ENCODE measurements at places on chromosomes 1 and 21.

GRCh38 chr1:239833723-239834122 is 258.0 kb upstream of the FMN2 start:
- no peaks in the 10 kb centered on the region for H3K27me3 ChIP-seq
- no peaks in the 10 kb centered on the region for H3K4me1 ChIP-seq
- H3K27ac ChIP-seq = no peak overlapping the region

DNA sequence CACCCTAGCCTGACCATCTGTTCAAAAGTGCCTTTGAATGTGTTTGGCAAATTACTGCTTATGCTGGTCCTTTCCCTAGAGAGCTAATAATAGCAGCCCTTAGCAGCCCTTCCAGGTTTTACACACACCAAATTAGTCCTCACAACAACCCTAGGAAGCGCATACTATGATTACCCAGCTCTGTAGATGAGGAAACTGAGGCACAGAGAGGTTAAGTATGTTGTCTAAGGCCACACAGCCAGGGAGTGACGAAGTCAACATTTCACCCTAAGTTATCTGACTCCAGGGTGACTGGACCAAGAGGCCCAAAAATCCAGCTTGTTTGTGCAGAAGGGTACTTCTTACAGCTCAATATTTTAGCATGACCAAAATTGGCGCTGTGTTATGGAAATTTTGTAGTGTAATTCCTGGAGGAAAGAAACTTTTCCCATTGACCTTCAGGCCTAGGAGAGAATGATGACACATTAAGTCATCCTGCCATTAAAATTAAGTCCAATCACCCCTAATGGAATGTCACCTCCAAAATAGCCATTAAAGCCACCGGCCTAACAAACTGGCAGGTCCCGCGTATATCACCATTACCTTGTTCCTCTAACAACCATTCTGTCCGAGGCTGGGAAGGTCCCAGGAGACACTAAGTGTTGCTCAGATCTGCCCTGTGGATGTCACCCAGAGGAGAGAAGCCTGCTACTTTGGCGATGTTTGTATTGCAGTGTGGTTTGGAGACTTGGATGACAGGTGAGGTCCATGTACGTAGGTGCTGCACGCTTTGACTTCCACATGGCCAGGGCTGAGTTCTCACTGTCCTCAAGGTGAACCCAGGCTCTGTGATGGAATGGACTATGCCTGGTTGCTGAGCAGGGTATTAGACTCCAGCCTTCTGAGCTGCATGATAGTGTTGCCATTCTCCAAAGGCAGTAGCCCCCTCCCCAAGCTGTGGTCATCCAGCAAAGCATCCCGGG is 258.3 kb downstream of the TOMM20 start:
- H3K27me3 ChIP-seq = no peaks in the 10 kb centered on the region
- DNase-seq = no peak
- no peak overlapping the region for H3K27ac ChIP-seq
- no peaks in the 10 kb centered on the region for H3K36me3 ChIP-seq
- H3K4me3 ChIP-seq = no peak overlapping the region
- no peaks in the 10 kb centered on the region for H3K4me1 ChIP-seq

DNA sequence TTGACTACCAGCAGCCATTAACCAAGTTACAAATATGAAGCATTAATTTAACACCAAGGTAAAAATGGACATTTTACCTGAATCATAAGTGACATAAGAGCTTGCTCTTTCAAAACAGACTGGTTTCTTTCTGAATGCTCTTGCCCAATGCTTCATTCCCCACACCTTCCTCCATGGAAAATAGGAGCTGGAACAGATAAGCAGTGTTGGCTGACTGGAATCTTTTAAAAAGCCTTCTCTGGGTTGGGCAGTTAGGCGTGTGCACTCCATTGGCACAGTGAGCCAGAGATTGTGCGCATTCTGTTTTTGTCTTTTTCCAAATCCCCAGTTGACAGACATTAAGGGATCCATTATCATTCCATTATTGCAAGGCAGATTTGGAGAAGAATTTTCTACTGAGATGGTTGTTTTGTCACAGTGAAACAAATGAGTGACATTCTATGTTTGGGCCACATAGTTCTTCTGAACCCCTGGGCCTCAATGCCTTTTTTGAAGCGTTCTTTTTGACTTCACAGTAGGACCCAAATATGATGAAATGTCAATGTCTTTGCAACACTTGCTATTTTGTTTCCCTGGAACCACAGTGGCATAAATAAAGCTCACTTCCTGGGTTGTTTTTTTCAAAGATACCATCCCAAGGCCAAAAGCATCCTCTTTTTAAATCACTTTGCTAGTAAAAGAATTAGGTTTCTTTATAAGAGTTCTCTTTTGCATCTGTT is 32.3 kb downstream of the LRRC8B start:
- H3K27me3 ChIP-seq = no peaks in the 10 kb centered on the region
- H3K36me3 ChIP-seq = no peaks in the 10 kb centered on the region
- no peak for DNase-seq
- no peak overlapping the region for H3K4me3 ChIP-seq
- peaks cover 7% of the 10 kb centered on the region for H3K4me1 ChIP-seq
- peak overlapping the region; percentile 0 for H3K27ac ChIP-seq

GRCh38 chr1:87121711-87122163 is 206.9 kb upstream of the LMO4 start:
- no peaks in the 10 kb centered on the region for H3K27me3 ChIP-seq
- H3K4me1 ChIP-seq = no peaks in the 10 kb centered on the region
- H3K36me3 ChIP-seq = no peaks in the 10 kb centered on the region
- no peak overlapping the region for H3K4me3 ChIP-seq
- no peak for DNase-seq
- no peak overlapping the region for H3K27ac ChIP-seq

- DNase-seq = no peak
- H3K27ac ChIP-seq = no peak overlapping the region
- H3K4me3 ChIP-seq = no peak overlapping the region
- H3K27me3 ChIP-seq = no peaks in the 10 kb centered on the region
- no peaks in the 10 kb centered on the region for H3K4me1 ChIP-seq
Measured at GRCh38 chr1:112265931-112266330, 130.1 kb upstream of the CTTNBP2NL start.

DNA sequence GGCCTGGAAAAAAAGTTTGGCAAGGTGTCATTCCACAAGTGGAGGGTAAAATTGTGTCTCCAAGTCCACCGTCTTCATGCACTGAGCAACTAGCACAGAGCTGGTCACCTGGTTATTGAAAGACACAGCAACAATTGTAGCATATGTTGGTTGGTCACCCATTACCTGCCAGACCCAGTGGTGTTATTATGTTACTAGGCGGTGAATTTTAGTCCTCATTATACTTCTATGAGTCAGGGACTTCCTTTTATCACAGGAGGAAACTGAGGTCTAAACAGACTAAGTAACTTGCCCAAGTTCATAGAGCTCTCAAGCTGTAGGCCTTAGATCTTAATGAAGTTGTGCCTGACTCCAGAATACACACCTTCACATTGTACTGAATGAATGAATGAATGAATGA is 94.9 kb upstream of the VANGL1 start:
- H3K27me3 ChIP-seq = no peaks in the 10 kb centered on the region
- no peaks in the 10 kb centered on the region for H3K36me3 ChIP-seq
- H3K27ac ChIP-seq = no peak overlapping the region
- no peak for DNase-seq
- H3K4me1 ChIP-seq = no peaks in the 10 kb centered on the region

DNA sequence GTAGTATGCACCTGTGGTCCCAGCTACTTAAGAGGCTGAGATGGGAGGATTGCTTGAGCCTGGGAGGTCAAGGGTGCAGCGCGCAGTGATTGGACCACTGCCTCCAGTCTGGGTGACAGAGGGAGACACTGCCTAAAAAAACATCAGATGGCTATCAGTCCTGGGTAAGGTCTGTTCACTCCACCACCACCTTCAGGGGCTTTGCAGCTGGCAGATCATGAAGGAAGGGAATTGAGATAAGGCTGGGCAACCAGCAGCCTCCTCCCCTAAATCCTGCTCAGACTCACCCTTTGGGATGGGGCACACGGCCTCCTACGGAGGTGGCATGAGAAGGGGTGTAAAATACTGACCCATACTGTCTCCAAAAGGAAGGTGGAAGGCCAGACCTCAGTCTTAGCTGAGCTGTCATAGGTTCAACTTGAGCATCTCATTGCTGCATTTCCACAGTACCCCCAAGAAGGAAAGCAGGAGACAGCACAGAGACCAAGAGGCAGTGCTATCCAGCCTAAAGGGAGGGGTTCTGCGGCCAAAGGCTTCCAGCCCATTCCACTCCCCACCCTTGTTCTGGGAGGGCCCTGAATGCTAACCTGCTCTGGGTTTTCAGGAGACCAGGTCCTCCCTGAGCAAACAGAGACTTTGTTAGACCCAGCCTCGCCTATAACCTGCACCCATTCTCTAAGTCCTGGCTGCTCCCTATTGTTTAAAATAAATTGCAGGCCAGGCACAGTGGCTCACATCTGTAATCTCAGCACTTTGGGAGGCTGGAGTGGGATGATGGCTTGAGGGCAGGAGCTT is 13.7 kb downstream of the SLC45A3 start:
- H3K27me3 ChIP-seq = no peaks in the 10 kb centered on the region
- no peak for DNase-seq
- H3K4me3 ChIP-seq = no peak overlapping the region
- H3K27ac ChIP-seq = peak overlapping the region; percentile 31
- H3K36me3 ChIP-seq = no peaks in the 10 kb centered on the region
- peaks cover 31% of the 10 kb centered on the region for H3K4me1 ChIP-seq

DNA sequence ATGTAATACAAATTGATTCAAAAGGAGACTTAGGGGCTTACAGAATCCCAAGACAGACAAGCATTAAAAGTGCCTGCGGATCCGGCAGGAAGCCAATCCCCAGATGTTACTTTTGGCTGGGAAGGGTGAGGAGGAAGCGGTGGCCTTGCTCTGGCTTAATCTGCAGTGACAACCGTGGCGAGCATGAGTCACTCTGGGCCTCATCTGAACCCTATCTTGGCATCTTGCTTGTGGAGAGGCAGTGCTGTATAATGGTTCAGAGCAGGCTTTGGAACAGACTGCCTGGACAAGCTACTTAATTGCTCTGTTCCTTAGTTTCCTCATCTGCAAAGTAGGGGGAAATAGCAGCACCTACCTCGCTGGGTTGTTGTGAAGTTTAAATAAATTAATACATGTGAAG is 74.1 kb downstream of the XCL2 start:
- H3K27me3 ChIP-seq = no peaks in the 10 kb centered on the region
- peaks cover 18% of the 10 kb centered on the region for H3K4me1 ChIP-seq
- no peak overlapping the region for H3K27ac ChIP-seq
- no peak for DNase-seq
- H3K4me3 ChIP-seq = no peak overlapping the region
- H3K36me3 ChIP-seq = no peaks in the 10 kb centered on the region

DNA sequence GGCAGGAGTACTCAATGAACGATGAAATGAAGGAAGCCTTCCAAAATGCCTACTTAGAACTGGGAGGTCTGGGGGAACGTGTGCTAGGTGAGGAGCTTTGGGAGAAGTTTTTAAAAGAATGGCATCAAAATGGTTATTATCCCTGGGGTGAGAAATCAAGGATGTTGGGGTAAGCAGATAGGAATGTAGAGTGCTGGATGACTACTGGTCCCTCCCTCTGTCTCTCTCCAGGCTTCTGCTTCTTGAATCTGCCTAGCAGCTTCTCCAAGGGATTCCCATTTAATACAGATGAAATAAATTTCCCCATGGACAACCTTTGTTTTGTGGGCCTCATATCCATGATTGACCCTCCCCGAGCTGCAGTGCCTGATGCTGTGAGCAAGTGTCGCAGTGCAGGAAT is 19.0 kb upstream of the CASQ1 start:
- H3K4me3 ChIP-seq = no peak overlapping the region
- no peaks in the 10 kb centered on the region for H3K36me3 ChIP-seq
- H3K4me1 ChIP-seq = no peaks in the 10 kb centered on the region

DNA sequence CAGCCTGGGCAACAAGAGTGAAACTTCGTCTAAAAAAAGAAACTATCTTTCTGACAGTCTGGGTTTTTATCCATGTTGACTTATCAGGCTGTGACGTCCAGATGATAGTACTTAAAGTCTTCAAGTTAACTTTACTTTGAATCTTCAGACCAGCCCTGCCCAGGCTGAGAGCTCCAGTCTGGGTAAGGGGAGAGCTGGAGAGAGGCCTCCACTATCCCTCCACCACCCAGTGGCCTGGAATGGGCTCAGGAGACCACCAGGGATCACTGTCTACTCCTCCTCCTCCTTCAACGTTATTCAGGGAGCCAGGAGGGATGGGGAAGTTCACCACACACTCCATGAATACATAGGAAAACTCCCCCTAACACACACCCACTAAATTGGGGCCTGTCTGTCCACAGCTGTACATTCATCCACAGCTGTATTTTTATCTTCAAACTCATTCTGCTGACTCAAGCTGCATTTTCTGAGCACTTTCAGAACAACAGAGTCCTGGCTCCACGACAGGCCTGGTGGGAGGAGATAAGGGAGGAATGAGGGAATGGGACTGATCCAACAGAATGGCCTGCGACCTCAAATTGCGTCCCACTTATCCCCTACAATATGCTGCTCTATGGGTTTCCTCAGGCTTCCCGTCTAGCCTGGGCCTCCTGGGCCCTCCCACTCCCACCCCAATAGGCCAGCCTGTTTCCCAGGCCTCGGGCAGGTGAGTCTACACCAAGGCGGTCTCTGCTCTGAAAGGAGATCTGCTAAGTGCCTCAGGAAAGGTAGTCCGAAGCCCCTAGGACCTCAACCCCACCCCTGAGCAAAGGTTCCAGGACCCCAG is 1.8 kb downstream of the SLC45A3 start:
- no peaks in the 10 kb centered on the region for H3K36me3 ChIP-seq
- H3K27ac ChIP-seq = peak overlapping the region; percentile 81
- no peak for DNase-seq
- peaks cover 15% of the 10 kb centered on the region for H3K4me1 ChIP-seq
- H3K27me3 ChIP-seq = no peaks in the 10 kb centered on the region

- no peak overlapping the region for H3K4me3 ChIP-seq
- H3K4me1 ChIP-seq = no peaks in the 10 kb centered on the region
- H3K27ac ChIP-seq = no peak overlapping the region
- H3K36me3 ChIP-seq = no peaks in the 10 kb centered on the region
- no peaks in the 10 kb centered on the region for H3K27me3 ChIP-seq
Measured at GRCh38 chr21:36640174-36640720, 58.7 kb upstream of the SIM2 start.

DNA sequence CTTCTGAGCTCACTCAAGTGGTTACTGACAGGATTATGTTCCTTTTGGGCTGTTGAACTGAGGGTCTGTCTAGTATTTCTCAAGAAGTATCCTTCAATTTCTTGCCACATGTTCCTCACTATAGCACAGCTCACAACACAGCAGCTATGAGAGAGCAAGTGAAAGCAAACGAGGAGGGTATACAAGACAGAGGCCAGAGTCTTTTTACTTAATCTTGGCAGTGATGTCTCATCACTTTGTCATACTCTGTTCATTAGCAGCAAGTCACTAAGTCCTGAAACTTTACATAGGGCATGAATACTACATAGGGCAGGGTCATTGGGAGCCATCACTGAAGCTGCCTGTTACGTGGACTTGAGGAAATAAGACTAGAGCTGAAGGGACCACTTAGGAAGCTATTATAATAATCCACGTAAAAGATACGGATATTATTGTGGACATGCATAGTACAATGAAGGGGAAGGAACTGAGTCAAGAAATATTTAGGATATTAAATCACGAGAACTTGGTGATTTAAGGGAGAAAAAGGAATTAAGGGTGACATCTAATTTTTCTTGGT is 63.7 kb downstream of the SLC30A7 start:
- DNase-seq = no peak
- H3K4me3 ChIP-seq = no peak overlapping the region
- H3K36me3 ChIP-seq = no peaks in the 10 kb centered on the region
- no peaks in the 10 kb centered on the region for H3K27me3 ChIP-seq
- H3K27ac ChIP-seq = no peak overlapping the region
